ENCODE measurements at places on chromosomes 5 and 9. TPM values are rescaled to one million over a fixed set of nuclear protein-coding genes. Genes with fewer than 3 reads are reported as not detected.

The ADRA1B gene
- not detected for total RNA-seq

The EIF4E1B gene
- 0.54 TPM for total RNA-seq

The MSX2 gene
- 0.56 TPM for total RNA-seq

The SHISAL2B gene
- 1.4 TPM for total RNA-seq

The ANKRD34B gene
- 0.62 TPM for total RNA-seq

- no peak for DNase-seq
These were observed 154.0 kb downstream of the PIK3R1 start for GRCh38 chr5:68369457-68370125.

GRCh38 chr5:148809781-148810524, 16.5 kb upstream of the ADRB2 start:
- DNase-seq, result no peak

DNA sequence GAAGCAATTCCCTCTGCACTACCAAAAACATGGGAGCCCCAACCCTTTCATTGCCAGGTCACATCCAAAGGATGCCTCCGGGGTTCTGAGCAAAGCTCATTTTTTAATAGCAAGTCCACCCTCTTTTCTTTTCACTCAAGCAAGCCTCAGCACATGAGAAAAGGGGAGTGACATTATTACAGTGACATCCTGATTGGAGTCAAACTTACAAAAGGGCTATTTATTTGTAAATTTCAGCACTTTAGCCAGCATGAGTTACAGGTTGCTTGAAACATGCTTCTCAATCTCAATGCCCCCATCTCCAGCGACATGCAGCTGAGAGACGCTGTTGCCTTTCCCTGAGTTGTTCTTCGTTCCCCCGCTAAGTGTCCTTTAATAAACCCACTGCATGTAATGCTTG, 238.4 kb upstream of the PANK3 start:
- DNase-seq, result no peak

GRCh38 chr9:109313351-109313750, 7.5 kb downstream of the EPB41L4B start:
- no peak for DNase-seq

DNA sequence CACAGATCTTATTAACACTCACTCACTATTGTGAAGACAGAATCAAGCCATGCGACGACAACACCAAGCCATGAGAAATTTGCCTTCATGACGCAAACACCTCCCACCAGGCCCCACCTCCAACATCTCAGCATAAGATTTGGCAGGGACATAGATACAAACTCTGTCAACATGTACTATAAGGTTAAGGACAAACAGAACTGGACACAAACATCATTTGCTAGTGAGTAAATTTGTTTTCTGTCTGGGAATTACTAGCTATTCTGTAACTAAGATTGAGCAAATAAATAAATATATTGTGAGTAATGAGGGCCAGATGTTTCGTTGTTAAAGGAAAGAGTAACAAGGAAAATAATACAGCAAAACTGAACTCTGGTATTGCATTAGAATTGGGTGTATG, 15.7 kb upstream of the KCNN2 start:
- no peak for DNase-seq

- no peak for DNase-seq
These were observed 359.0 kb downstream of the IRX1 start for GRCh38 chr5:3954633-3955032.

GRCh38 chr9:32742296-32742695, 41.0 kb upstream of the TMEM215 start:
- no peak for DNase-seq

GRCh38 chr9:127106466-127106855, 16.0 kb downstream of the ANGPTL2 start:
- no peak for DNase-seq

Data from endothelial cell (in vitro differentiated cells).